Activated T-helper 9 cell treated with anti-CD3 and anti-CD28 coated beads, Interleukin-2, amount 50 U/mL, for 16 hours (primary cell): ENCODE measurements at places on chromosomes 5 and 9.

- no peak for DNase-seq
These were observed 60.8 kb downstream of the MARCHF3 start for GRCh38 chr5:126969548-126969947.

- DNase-seq, result no peak
These were observed 12.6 kb downstream of the HTR4 start for GRCh38 chr5:148641735-148642134.

- no peak for DNase-seq
These were observed 89.3 kb downstream of the JAKMIP2 start for GRCh38 chr5:147693233-147693632.

GRCh38 chr5:76805821-76806505, 12.9 kb upstream of the F2RL1 start:
- no peak for DNase-seq

- DNase-seq, result no peak
These were observed 51.0 kb upstream of the OR2K2 start for GRCh38 chr9:111381006-111381405.

DNA sequence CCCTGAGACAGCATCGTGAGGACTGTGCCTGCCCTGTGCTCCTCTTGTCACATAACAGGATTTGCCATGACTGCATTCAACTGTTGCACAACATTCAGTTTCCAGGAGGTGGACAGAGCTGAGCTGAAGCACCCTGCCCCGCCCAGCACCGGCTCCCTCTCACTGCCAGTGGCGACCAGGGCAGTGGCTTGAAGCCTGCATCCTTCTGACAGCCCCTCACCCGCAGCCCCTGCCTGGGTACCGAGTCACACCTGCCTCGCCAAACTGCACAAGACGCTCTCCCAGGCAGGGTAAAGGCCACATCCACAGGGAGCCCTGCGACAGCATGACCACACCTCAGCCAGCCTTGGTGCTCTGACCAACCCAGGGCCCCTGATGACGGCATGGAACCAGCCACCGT, 59.9 kb upstream of the ZNF354A start:
- no peak for DNase-seq
